ENCODE measurements at places on chromosomes 13 and 19. TPM values are rescaled to one million over a fixed set of nuclear protein-coding genes. Genes with fewer than 3 reads are reported as not detected.

LRRC63 gene
- 0.79 TPM for total RNA-seq

ZNF610 gene
- total RNA-seq: 0.81 TPM

SNRPD2 gene
- 575 TPM for total RNA-seq

ZNF772 gene
- 11.4 TPM for total RNA-seq

MBD3L2B gene
- not detected for total RNA-seq

MAMSTR gene
- total RNA-seq: 1.4 TPM

GPR4 gene
- total RNA-seq: not detected

KLK2 gene
- not detected for total RNA-seq

CDX2 gene
- not detected for total RNA-seq

LGALS7 gene
- not detected for total RNA-seq

PABPC3 gene
- total RNA-seq: 0.60 TPM

SGTA gene
- 37.6 TPM for total RNA-seq

B3GLCT gene
- 4.0 TPM for total RNA-seq

APOC4 gene
- not detected for total RNA-seq

ZNF540 gene
- total RNA-seq: 3.2 TPM

DHDH gene
- total RNA-seq: 1.8 TPM

SOX1 gene
- total RNA-seq: not detected

ENOX1 gene
- 0.19 TPM for total RNA-seq

SMARCA4 gene
- total RNA-seq: 110 TPM

KLK12 gene
- not detected for total RNA-seq

SLC5A5 gene
- total RNA-seq: 3.3 TPM

CCDC8 gene
- not detected for total RNA-seq

PRODH2 gene
- not detected for total RNA-seq

CD79A gene
- 9.3 TPM for total RNA-seq

CRX gene
- not detected for total RNA-seq

SLC25A41 gene
- total RNA-seq: not detected

CYP4F2 gene
- total RNA-seq: not detected

ADPRHL1 gene
- total RNA-seq: 0.60 TPM

ZNF585A gene
- 13.5 TPM for total RNA-seq

LILRA2 gene
- total RNA-seq: 0.23 TPM
